ENCODE measurements at places on chromosomes 7 and 10.

DNA sequence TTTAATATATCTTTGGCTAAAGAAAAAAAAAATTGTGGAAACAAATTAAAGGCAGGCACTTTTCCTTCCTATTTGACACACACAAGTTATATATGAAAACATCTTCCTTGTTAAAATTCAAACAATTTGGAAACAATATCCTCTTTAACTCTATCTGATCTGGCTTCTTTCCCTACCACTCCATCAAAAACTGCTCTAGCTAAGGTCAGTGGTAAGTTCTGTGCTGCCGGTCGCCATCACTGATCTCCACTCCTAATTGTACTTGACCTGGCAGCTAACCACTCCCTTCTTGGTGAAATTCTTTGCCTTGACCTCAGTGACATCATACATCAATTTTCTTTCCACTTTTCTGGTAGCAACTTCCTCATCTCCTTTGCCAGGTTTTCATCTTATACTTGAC is 47.9 kb upstream of the MRLN start:
- DNase-seq, result no peak

- DNase-seq, result no peak
Measured at GRCh38 chr10:89201345-89202032, 5.6 kb downstream of the CH25H start.

GRCh38 chr7:80679921-80680907 is 41.8 kb downstream of the CD36 start:
- DNase-seq, result no peak

DNA sequence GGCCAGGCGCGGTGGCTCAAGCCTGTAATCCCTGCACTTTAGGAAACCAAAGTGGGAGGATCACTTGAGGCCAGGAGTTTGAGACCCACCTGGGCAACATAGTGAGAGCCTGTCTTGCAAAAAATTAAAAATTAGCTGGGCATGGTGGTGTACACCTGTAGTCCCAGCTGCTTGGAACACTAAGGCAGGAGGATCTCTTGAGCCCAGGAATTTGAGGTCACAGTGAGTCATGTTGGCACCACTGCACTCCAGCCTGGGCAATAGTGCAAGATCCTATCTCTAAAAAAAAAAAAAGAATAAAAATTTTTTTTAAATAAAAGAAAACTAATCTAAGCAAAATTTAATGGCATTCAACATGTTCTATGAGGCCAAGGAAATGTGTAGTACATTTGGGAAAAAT is 44.9 kb upstream of the UBN2 start:
- DNase-seq, result no peak

DNA sequence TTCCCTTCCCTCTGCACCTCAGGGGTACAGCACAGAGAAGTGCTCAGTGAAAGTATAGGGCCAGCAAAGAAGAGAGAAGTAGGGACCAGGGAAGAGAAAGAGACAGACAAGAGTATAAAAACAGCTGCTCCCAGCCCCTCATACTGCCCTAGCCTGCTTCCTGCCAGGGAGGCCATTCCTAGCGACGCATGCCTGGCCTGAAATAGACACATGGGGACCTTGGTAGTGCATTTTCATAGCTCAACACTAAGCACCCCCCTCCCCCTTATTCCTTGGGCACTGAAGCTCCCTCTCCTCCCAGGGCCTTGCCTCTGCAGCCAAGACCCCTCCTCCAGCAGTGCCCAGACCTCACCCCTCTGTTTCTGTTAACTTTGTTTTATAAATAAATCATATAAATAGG is 64.7 kb downstream of the ZMIZ1 start:
- DNase-seq, result no peak

- peak; percentile 10 for DNase-seq
Measured at GRCh38 chr7:140923358-140924006, 1.2 kb downstream of the BRAF start.

- no peak for DNase-seq
Measured at GRCh38 chr7:107989618-107990373, 13.2 kb downstream of the LAMB1 start.

DNA sequence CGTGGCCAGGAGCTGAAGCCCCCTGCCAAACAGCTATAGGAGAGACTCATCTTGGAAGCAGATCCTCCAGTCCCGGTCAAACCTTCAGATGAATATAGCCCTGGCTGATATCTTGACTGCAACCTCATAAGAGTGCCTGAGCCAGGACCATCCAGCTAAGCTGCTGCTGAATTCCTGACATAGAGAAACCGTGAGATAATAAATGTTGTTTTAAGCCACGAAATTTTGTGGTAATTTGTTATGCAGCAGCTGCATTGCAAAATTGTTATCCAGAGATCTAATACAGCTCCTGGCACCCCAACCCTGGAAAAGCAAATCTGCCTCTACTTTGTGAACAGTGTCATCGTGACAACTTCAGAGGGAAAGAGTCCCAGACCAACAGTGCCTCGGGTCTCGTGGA is 119.9 kb downstream of the CREB5 start:
- no peak for DNase-seq

GRCh38 chr10:93363891-93364648 is 118.1 kb downstream of the MYOF start:
- no peak for DNase-seq

- DNase-seq, result no peak
Measured at GRCh38 chr7:23285657-23286646, 13.2 kb upstream of the MALSU1 start.

GRCh38 chr10:123097039-123097438 is 38.7 kb upstream of the HMX3 start:
- no peak for DNase-seq

DNA sequence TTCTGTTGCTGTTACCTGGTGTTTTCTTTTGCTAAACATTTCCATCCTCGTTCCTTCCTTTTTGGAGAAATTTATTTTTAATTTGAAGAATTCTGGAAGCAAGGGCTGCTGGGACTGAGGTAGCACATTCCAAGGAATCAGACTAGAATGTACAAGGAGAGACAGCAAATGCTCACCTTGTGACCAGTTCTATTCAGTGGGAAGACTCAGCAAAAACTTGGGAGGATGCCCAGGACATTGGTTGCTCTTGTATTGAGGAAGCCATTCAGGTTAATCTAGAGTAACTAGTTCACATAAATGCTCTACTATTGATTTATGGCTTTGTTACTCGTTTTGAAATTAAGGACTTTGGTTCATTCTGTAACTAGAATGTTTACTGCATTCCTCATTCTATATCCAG is 11.3 kb downstream of the PLCE1 start:
- DNase-seq, result no peak

DNA sequence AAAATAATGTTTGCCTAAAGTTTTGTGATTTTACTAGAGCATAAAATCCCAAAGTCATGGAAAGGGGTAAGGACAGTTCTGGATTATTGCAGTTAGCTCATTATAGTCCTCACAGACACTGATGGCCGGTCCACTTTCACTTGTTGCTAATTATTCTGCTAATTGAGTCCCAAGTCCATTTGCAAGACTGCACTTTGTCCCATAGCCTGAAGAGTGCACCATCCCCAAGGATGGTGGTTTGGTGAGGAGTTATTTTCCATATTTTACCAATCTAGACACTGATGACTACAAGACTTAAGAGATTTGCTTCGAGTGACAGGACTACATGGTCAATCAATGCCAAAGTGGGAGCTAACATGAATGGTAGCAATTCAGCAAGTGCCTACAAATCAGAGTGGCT is 181.8 kb upstream of the CACNA2D1 start:
- DNase-seq, result no peak

- DNase-seq, result no peak
Measured at GRCh38 chr7:12674861-12675260, 12.6 kb upstream of the ARL4A start.

DNA sequence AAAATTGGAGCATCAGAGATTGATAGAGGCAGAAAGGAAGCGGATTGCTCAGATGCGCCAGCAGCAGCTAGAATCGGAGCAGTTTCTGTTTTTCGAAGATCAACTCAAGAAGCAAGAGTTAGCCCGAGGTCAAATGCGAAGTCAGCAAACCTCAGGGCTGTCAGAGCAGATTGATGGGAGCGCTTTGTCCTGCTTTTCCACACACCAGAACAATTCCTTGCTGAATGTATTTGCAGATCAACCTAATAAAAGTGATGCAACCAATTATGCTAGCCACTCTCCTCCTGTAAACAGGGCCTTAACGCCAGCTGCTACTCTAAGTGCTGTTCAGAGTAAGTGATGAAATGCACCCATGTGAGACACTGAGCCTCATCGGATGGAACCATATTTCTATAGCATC is 33.1 kb downstream of the STAMBPL1 start:
- DNase-seq, result no peak

DNA sequence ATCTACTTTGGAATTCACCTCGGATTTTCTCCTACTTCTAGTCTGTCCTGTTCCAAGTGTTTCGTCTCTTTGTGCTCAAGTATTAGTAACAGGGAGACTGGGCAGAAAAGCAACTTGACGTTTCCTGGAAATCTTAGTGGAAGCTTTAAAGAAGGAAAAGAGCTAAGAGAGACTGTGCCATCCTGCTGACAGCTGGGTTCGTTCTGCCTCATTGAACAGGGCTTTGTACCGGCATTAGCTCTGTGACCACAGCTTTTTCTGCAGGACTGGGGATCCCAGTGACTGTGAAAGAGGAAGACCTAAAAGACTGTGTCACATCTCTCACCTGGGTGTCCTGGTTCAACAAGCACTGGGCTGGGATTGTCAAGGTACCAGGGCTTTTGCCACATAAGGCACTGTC is 70.8 kb upstream of the CDCA7L start:
- DNase-seq, result no peak

- DNase-seq, result no peak
Measured at GRCh38 chr7:20165146-20165510, 52.1 kb downstream of the MACC1 start.

DNA sequence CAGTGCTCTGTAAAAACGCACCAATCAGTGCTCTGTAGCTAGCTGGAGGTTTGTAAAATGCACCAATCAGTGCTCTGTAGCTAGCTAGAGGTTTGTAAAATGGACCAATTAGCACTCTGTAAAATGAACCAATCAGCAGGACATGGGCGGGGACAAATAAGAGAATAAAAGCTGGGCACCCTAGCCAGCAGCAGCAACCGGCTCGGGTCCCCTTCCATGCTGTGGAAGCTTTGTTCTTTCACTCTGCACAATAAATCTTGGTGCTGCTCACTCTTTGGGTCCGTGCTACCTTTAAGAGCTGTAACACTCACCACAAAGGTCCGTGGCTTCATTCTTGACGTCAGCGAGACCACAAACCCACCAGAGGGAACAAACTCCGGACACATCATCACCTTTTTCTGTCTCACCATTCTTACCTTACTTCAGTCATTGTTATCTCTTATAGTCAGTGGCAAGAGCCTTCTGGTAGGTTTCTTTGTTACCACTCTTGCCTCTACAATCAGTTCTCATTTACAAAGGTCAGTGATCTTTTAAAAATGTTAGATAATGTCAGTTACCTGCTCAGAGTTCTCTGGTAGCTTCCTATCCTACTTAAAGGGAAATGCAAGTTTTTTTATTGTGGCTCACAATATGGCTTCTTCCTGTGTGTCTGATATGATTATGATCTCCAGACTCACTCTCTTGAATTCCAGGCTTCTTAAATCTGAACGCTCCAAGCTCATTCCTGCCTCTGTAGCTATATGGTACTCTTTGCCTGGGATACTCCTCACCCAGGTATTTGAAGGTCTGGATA is 4.5 kb downstream of the STAM start:
- no peak for DNase-seq

DNA sequence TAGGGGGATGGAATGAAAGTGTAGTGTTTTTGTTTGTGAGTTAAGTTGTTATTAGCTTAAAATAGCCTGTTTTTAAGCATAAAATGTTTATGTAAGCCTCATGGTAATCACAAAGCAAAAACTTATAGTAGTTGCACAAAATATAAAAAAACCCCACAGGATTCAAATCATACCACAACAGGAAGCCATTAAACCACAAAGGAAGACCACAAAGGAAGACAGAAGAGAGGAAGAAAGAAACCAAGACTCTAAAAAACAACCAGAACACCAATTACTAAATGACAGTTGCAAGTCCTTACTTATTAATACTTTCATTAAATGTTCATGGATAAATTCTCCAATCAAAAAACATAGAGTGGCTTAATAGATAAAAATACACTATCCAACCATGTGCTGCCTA is 63.6 kb downstream of the ANKRD7 start:
- DNase-seq, result no peak

- DNase-seq, result no peak
Measured at GRCh38 chr10:50577681-50578350, 45.9 kb downstream of the SGMS1 start.

DNA sequence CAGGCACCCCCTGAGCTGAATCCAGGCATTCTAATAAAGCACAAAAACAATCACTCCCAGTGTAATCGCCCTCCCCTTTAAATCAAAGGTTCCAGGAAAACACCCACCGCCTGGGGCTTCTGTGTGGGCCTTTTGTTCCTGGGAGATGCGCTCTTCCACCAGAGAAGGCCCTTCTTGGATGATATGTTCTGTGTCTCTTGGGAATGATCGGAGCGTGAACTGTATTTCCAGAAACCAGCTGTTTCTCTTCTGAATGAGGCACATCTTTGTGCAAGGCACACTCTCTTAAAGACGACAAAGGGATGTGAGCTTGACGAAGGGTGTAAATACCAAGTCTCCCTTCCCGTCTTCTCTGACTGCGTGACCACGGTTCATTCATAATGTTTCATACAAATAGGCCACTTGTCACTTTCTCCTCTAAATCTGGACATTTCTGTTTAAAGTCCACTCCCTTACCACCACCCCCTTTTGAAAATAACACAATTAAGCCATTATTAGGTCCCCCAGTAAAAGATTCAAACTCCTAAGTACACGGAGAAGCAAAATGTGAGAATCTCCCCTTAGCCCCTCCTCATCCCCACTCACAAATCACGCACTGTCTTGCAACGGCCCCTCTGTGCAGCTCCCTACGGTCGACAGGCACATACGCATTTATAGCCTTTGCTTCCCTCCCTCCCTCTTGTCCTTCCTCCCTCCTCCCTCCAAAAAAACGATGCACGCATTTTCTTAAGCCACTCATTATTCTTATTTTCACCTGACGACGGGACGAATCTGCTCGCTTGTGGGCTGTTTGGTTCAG is 45.6 kb upstream of the ENO4 start:
- DNase-seq, result no peak

- no peak for DNase-seq
Measured at GRCh38 chr10:80415734-80416478, 7.6 kb downstream of the PRXL2A start.

DNA sequence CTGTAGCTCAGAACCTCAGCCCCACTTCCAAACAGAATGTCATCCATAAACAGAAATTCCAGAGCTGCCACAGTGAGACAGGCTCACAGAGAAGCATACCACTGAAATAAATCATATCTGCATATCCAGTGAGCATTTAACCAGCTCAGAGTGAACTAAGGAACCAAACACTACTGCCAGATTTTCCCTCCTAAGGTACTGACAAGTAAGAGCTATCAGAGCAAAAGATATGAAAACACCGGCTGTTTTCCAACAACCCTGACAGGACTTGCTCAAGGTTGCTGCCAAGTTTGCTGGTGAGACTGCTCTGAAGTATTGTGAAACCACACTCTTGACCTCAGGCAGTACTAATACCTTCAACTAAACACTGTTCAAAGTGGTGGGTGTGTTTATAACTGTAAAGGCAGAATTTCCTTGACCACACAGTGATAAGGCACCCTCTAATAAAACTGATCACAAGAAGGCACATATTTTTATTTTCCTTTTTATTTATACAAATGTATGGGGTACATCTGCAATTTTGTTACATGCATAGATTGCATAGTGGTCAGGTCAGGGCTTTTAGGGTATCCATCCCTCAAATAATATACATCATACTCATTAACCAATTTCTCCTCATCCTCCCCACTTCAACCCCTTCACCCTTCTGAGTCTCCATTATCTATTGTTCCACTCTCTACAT is 18.3 kb downstream of the SGMS1 start:
- no peak for DNase-seq

- no peak for DNase-seq
Measured at GRCh38 chr7:101729241-101729883, 88.1 kb upstream of the CUX1 start.
